ENCODE measurements at places on chromosomes 3 and 15.

GRCh38 chr3:19399356-19399755, 251.0 kb downstream of the KCNH8 start:
- no peak for DNase-seq

- DNase-seq, result no peak
These were observed 213.3 kb upstream of the CFAP20DC start for GRCh38 chr3:59263152-59263551.

- DNase-seq, result no peak
These were observed 78.1 kb downstream of the STT3B start for GRCh38 chr3:31610700-31611275.

DNA sequence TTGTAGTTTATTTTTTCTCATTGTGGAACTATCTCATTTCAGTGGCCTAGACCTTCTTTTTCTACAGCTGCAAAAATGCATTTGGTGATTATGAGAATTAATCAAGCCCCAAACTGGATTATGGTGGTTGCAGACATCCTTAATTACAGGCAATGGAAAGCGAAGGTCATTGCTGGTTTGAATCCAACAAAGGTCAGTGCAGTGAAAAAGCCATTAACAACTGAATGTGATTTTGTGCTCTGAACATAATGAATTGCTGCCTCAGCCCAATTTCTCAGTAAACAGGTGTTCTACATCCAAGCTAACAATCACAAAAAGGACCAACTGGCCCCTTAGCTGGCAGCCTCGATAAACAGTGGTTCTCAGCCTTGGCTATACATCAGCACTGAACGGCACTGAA, 260.1 kb upstream of the DPPA4 start:
- no peak for DNase-seq

DNA sequence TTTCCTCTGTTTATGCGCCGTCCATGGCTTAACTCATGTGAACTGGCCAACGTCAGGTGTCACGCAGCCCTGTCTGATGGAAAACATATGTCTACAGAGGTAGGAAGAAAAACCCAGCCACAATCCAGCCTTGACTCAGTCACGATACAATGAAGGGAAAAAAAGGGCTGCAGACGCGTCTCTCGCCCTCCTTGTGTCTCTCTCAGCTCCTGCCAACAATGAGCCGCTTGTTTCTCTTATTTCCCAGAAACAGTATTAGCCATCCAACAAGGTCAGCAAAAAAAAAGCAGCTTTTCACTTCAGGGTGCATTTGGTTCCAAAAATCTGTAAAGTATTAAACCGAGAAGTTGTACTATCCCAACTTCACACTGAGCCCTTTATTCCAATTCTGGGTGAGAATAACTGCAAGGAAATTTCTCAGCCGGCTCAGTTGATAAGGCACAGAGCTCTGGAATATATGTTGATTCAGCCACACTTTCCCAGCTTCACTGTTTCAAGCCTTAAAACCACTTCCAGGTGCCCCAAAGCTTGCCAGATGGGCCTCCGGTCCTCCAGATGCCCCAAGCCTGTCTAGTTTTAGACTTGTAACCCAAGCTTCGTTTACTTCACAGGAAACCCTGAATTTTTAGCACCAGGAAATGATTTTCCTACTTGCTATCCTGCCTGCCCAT, 79.4 kb downstream of the TM4SF4 start:
- no peak for DNase-seq

GRCh38 chr3:171061749-171062148, 35.2 kb upstream of the SLC2A2 start:
- no peak for DNase-seq

DNA sequence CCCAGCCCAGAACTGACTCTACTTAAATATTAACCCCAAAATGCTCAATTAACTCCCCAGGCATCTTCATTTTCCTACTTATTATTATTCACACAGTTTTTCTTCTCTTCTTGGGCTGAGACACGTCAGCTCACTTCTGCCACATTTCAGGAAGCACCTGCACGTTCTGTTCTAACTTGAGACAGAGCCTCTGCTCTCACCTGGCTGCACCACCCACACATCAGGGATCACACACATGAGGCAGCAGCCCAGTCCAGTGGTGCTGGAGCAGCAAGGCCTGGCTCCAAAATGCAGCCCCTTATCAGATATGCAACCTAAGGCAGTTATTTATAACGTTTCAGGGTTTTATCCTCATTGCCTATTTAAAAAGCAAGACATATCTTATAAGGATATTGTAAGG, 127.5 kb downstream of the OSBPL10 start:
- DNase-seq, result no peak

DNA sequence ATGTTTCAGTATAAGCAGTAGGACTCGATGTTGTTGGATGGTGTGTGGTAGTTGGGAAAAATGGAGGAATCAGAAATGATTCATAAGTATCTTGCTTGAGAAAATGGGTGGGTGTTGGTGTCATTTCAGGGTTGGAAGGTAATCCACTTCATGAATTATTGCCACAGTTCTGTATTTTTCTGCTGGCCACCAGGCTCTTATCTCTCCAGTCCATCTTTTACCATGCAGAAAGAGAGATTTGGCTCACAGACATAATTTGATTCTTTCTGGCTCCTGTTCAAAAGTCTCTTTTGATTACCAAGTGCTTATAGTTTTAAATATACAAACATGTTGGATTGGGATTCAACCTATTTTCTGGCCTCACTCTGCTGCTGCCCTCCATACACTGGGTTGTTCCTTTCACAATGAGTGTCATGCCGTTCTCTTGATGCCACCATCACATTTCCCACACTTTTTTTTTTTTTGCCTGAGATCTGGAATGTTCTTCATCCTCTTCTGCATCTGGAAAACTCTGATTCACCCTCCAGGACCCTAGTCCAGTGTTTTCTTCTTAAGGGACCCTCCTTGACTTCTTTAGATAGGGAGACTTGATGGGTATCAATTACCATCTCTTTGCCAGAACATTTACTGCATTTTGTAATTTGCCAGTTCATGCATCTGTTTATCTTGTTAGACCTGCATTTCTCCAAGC, 69.4 kb upstream of the GAP43 start:
- DNase-seq, result no peak

- no peak for DNase-seq
These were observed 140.3 kb downstream of the TBC1D5 start for GRCh38 chr3:17602126-17602525.

GRCh38 chr15:28930476-28931291, 44.9 kb downstream of the APBA2 start:
- no peak for DNase-seq

DNA sequence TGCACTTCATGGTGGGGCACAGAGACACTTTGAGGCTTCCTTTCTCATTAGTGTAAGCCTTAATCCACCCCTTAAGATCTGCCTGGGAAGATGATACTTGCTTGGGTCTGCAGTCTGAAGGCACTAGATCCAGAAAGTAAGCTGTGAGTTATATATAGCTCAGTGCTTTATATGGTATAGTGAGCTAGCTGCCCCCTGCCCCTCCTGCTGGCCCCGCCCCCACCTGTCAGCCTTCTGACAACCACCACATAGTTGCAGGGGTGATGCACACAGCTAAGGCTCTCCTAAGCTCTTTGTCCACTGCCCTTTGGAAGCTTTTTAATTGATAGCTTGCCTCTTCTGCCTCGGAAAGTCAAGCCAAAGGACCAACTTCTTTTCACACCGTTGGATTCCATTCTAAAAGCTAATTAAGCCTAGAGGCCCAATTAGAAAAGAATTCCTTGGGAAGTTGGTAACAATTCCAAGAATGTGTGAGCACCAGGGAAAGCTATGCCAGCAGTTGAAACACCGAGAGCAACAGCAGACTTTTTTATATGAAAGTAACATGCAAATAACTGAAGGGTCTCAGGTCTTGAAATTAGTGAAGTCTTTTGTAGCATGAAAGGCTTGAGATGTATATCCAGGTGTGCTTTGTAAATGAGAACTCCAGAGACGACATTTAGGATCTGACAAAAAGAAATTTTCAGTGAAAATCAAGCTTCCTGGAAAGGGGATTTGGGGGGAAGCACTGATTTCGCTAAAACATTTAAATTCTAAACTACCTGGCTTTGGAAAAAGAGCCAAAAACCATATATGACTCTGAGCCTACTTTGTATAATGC, 2.3 kb downstream of the TPM1 start:
- DNase-seq, result no peak

DNA sequence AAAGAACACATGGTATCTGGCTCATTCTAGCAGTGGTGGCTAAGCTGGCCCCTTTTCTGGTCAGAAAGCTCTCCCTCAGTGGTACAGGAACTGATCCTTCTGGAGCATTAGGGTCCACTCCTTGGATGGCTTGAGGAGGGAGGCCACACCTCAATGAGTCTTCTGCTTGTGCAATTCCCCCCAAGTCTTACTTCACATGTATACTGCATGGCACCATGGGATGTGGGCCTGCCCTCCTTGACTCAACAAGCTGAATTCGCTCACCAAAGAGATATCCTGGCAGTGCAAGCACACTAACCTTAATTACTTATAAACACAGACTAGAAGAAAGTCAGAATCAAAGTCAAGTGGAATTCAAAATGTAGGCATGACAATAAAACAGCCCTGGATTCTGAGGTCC, 133.8 kb upstream of the SLC2A2 start:
- no peak for DNase-seq

- DNase-seq, result no peak
These were observed 7.5 kb upstream of the NDN start for GRCh38 chr15:23694592-23694991.

GRCh38 chr15:41490355-41490754, 3.3 kb upstream of the ITPKA start:
- no peak for DNase-seq

- no peak for DNase-seq
These were observed 119.4 kb upstream of the IQSEC1 start for GRCh38 chr3:13192471-13193213.

- no peak for DNase-seq
These were observed 188.7 kb downstream of the NSUN3 start for GRCh38 chr3:94251566-94251965.

DNA sequence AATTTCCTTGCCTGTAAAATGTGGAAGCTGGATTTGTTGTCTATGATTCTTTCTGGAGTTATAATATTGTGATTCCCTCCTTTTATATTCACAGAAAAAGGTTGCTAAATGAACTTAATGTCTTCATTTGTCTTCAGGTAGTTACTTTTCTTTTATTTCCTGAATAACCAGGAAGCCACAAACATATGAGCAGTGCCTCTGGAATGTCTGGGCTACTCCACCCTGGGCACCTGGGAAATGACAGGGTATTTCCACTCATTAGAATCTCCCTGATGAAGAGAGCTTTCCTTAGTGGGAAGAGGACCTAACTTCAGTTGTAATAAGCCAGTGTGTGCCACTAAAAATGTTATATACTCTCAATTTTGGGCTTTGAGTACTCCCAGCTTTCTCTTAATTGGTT, 3.8 kb upstream of the SLMAP start:
- DNase-seq, result no peak

DNA sequence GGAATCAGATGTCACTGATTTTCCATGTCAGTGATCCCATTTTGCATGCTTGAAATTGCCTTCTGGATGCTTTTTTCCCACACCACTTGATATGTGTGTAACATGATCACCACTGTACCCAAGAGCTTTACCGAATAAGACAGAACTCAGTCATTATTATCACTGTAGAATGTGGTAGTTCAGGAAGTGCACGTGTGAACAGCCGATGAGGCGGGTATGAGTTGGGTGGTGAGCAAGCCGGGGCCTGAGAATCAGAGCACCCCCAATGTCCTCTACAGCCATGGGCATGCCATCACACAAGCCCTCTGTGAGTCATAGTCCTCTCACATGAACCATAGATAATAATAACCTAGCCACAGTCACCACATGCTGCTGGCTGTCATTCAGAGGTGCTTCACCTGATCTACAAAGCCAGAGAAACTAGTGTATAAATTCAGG, 470.8 kb downstream of the SOX2 start:
- DNase-seq, result no peak

- DNase-seq, result no peak
These were observed 86.1 kb downstream of the TJP1 start for GRCh38 chr15:29736012-29736743.

GRCh38 chr15:74727727-74728126, 2.4 kb upstream of the CYP1A1 start:
- no peak for DNase-seq

GRCh38 chr3:13475871-13476590, 4.1 kb upstream of the HDAC11 start:
- no peak for DNase-seq

GRCh38 chr15:39242345-39242744, 338.5 kb upstream of the THBS1 start:
- DNase-seq, result no peak

GRCh38 chr3:82509951-82510603, 748.6 kb upstream of the GBE1 start:
- DNase-seq, result no peak

GRCh38 chr3:113659101-113659541, 37.3 kb downstream of the USF3 start:
- DNase-seq, result no peak

GRCh38 chr15:66838671-66839239, 136.7 kb downstream of the SMAD6 start:
- no peak for DNase-seq

DNA sequence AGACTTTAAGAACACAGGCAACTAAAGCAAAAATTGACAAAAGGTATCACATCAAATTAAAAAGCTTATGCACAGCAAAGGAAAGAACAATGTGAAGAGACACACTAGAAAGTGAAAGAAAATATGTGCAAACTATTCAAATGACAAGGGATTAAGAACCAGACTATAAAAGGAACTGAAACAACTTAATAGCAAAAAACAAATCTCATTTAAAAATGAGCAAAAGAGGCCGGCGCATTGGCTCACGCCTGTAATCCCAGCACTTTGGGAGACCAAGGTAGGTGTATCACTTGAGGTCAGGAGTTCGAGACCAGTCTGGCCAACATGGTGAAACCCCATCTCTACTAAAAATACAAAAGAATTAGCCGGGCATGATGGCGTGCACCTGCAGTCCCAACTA, 14.4 kb downstream of the NGLY1 start:
- DNase-seq, result no peak

GRCh38 chr15:65421360-65422215, 1.2 kb downstream of the IGDCC4 start:
- no peak for DNase-seq

GRCh38 chr15:74035121-74036017, 40.9 kb downstream of the PML start:
- DNase-seq, result no peak

- DNase-seq, result no peak
These were observed 3.4 kb downstream of the UROC1 start for GRCh38 chr3:126514161-126514560.

- DNase-seq, result no peak
These were observed 13.2 kb downstream of the GREM1 start for GRCh38 chr15:32730677-32731654.

- DNase-seq, result no peak
These were observed 646.2 kb downstream of the NTRK3 start for GRCh38 chr15:87610366-87610765.

GRCh38 chr3:56954125-56954524, 106.3 kb upstream of the SPATA12 start:
- no peak for DNase-seq

GRCh38 chr3:64242435-64242834, 17.2 kb upstream of the PRICKLE2 start:
- DNase-seq, result no peak

Data from activated CD4-positive, CD25-positive, alpha-beta regulatory T cell (primary cell).